Renal pelvis (tissue), 12 donors: ENCODE measurements at places on chromosomes 3 and 15.

GRCh38 chr3:51986010-51986947 lies 2.9 kb downstream of the ACY1 start:
- DNase-seq = no peak

- no peak for DNase-seq
Observed at GRCh38 chr15:51935466-51936104, 36.0 kb downstream of the LEO1 start.

DNA sequence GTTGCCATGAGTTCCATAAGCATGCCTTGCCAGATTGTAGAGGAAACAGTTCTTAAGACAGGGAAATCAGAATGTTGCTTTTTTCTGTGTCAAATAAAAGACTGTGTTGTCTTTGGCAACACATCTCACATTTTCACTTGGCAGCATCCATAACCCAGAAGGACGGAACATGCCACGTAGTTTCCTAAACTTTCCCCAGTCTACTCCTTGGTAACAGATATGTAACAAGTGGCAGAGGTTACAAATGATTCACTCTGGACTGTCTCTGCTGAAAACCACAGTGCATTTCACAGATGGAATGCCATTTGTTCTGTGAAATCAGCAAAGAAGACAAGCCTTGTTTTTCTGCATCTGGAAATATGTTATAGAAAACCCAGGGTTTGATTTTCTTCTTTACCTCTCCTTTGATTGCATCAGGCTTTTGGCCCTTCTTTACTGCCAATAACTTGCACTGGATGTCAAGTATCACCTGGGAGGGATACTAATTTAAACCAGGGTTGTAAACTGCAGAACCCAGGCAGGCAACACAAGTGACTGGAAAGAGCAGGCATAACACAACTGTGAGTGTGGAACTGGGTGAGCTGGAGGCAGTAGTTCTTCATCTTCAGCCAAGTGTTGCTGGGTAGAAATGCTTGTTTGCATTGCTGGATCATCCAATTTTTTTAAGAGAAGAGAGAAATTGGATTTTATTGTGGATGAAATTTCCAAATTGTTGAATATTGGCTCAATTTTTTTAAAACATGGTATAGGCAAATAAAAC lies 124.4 kb upstream of the FOXB1 start:
- no peak for DNase-seq

DNA sequence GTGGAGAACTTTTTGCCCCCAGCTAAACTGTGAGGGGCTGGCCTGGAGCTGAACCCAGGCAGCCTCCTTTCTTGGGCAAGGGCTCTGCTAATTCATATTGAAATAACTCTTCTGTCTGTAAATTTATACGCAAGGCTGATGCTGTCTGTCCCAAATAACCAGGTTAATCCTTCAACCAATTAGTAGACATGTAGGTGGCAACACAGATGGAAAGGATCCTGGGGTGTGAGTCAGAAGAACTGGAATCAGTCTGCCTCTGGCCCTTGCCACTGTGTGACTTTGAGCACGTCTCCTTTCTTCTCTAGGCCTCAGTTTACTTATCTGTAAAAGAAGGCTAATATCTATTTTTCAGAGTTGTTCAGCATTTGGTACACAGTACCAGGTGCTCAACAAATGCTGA lies 48.3 kb upstream of the IREB2 start:
- DNase-seq = no peak

- DNase-seq = no peak
Observed at GRCh38 chr15:78956937-78957336, 12.1 kb upstream of the CTSH start.

GRCh38 chr3:189572249-189572648 lies 58.9 kb upstream of the TP63 start:
- DNase-seq = no peak

DNA sequence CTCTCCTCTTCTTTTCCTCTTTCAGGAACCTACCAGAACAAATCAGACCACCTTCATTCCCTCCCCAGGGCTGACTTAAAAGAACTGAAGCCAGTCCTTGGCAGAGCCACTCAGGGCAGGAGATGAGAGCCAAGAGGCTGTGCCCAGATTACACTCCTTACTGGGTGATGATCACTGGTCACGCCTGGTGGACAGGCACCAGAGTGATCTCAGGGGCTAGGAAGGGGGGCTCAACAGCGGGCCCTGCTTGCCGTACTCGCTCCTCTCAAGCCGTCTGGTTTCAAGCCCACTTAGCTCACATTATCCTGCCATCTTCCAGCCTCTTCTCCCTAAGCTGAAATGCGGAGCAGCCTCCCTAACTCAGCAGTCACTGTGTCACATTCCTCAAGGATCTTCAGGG lies 1.7 kb upstream of the FAH start:
- DNase-seq = no peak

DNA sequence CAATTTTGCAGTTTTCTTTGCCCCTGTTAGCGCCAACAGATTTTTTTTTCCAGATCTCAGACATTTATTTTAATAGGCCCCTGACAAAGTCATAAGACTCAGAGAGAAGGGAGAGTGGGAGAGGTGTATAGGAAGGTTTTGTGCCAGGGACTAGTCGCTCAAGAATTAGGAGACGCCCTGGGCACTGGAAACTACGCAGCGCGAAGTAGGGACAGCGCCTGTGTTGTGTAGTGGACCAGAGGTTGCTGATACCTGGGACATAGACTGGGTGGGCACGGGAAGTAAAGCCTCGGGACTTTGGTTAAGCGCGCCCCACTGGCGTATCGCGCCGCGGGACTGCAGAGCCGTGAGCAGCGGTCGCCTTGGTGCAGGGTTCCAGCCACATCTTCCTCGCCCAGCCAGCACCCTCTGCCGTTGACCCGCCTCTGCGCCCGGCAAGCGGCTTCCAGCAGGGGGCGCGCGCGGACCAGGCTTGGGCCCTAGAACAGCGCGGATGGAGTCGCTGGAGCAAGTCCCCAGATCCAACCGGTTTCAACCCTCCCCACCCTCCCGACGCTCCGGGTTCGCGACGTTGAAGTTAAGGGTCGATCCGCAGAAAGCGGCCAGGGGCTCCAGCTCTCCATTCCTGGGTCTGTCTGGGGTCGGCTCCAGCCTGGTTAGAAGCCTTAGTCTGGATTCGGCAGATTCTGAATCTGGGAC lies 3.0 kb upstream of the ISLR2 start:
- peak; percentile 87 for DNase-seq

GRCh38 chr3:152720951-152721718 lies 113.8 kb upstream of the P2RY1 start:
- DNase-seq = no peak

GRCh38 chr3:108775649-108776048 lies 18.4 kb upstream of the RETNLB start:
- no peak for DNase-seq

GRCh38 chr3:15360788-15361493 lies 28.6 kb upstream of the SH3BP5 start:
- no peak for DNase-seq

GRCh38 chr3:34237946-34238345 lies 439.5 kb downstream of the PDCD6IP start:
- no peak for DNase-seq

- no peak for DNase-seq
Observed at GRCh38 chr15:58731756-58732535, 17.6 kb downstream of the ADAM10 start.

- DNase-seq = no peak
Observed at GRCh38 chr3:54342676-54343075, 220.3 kb downstream of the CACNA2D3 start.

DNA sequence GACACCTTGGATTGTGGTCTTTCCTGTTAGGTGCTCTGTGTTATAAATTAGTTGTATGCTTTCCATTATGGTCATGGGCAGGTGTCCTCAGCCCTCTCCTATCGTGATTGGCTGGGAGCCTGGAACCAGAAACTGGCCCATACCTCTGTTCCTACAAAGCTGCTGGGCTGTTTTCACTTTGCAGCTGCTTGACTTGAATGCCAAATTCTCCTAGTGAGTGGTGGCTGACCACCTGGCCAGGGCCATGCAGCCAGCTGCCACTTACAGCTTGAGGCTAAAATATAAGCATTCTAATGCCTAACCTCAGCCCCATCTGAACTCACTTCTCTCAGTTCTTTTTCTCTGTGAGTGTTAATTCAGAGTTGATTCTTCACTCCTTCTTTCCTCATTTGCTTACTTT lies 239.3 kb upstream of the GBE1 start:
- DNase-seq = no peak

DNA sequence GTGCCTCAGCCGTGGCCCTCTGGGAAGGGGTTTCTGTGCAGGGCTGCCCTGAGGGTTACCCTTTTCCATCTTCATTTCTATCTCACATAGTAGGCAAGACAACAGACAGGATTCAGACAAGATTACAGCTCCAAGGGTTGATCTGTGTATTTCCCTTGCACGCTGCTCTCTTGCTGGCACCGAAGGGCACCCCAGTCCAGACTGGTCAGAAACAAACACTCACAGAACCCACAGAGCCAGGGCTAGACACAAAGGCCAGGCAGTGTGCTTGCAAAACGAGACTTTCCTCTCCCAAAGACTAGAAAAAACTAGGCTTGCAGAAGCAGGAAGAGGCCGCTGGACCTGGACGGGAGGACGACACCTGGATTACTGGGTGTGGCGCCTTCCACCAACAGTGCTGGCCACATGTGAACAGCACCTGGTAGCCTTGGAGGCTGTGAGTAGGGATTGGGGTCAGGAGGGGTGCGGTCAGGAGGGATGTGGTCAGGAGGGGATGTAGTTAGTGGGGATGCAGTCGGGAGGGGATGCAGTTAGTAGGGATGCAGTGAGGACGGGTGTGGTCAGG lies 96.8 kb downstream of the BDH1 start:
- DNase-seq = no peak

GRCh38 chr15:74302821-74303359 lies 64.6 kb downstream of the CYP11A1 start:
- no peak for DNase-seq

DNA sequence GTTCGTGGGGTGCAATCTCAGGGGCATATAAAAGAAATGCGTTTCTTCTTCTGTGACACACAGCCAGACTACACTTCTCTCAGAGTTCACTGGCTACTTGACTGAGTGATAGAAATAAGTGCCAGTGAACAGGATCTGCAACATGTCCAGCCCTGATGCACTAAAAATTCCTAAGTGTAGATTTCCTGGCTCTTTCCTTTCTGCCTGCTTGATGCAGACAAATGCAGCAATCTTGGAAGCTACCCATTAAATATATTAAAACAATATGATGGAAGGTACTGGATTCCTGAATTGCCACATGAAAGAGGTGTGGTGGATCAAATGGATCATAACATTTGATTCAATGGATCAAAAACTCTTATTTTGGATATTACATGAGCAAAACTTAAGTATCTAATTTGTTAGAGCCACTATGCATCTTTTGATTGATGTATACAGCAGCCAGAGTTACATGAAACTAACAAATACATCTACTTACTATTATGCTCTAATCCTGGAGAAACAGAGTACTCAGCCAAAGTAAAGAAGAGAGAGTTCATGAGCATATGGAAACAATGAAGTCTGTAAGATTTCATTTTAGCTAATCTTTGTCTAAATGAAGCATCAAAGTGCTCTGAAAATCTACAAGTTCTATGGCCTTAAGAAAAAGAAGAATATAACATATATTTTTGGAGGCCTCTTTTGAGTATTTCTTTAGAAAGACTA lies 222.6 kb downstream of the ZNF385D start:
- no peak for DNase-seq

DNA sequence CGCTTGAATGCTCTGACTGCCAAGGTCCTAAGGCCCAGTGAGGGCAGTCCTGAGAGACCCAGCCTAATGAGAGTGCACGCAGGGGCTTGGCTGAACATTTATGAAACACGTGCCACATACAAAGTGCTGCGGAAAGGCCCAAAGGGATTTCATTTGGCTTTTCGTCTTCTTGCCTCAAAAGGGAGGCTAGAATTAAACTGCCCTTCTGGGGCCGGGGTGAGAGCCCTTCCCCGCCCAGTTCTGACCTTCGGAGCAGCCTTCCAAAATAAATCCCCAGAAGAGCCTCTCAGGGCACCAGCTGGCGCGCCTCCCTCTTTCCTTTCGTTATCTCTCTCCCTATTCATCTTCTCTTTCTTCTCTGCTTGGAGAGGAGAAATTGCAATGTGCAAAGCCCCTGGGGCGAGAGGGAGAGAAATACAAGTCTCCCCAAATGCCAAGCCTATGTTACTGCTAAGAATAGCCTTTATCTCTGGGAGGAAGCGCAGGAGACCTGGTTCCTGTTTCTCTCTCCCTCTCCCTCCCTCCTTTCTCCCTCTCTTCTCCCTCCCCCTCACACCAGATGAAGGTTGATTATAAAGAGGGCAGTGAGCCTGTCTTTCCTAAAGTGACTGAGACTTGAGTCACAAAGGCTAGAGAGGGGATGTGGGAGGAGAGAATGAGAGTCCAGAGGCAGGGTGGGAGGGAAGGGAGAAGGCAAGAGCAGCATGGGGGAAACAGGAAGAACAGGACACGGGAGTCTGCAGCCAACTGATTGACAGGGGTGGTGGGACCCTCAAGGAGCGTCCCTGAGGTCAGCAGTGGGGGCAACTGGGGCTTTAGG lies 36.7 kb upstream of the NDUFB4 start:
- peak; percentile 58 for DNase-seq

DNA sequence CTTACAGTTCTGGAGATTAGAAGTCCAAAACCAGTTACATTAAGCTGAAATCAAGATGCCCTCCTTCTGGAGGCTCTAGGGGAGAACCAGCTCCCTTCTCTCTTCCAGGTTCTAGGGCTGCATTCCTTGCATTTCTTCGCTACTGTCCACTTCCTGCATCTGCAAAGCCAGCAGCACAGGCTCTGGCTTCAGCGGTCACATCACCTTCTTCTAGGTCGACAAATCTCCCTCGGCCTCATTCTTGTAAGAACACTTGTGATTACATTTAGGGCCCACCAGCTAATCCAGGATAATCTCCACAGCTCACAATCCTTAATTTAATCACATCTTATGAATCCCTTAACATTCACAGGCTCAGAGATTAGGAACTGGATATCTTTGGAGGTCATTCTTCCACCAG lies 73.8 kb downstream of the MINAR1 start:
- DNase-seq = no peak

DNA sequence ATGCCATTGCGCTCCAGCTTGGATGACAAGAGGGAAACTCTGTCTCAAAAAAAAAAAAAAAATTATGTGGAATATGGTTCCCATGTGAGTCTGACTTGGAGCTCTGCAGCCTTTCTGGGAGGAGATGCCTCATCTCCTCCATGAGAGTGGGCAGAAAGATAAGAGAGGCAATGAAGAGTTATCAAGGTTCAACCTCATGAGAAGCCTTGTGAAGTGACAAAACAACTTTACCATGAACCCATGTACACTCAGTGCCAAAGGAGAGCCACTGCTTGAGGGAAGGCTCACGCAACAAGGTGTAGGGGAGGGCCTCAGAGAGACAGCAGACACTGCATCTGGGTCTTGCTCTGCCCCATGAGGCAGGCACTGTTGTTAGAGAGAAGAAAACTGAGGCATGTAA lies 75.7 kb downstream of the CD200R1L start:
- DNase-seq = no peak

DNA sequence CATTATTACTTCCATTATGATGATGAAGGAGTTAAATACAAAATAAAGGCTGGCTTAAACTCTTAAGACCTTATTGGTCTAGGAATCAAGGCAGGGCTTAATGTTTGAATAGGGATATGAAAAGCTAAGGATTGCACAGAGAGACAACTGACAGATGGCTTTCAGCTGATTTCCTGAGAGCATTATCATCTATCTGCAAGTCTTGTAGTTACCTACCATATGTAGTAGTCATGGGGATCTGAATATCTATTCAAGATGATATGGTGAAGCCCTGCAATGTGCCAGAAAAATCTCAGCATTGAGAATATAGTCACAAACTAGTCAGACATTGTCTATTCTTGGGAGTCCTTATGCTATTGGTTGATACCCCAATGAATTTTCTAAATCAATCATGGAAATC lies 47.5 kb upstream of the CHMP2B start:
- no peak for DNase-seq

- no peak for DNase-seq
Observed at GRCh38 chr3:94568041-94568440, 505.2 kb downstream of the NSUN3 start.
